ENCODE measurements at places on chromosomes 3 and 15. TPM values are rescaled to one million over a fixed set of nuclear protein-coding genes. Genes with fewer than 3 reads are reported as not detected.

IQCH gene
- 7.7 TPM for polyA plus RNA-seq

DNA sequence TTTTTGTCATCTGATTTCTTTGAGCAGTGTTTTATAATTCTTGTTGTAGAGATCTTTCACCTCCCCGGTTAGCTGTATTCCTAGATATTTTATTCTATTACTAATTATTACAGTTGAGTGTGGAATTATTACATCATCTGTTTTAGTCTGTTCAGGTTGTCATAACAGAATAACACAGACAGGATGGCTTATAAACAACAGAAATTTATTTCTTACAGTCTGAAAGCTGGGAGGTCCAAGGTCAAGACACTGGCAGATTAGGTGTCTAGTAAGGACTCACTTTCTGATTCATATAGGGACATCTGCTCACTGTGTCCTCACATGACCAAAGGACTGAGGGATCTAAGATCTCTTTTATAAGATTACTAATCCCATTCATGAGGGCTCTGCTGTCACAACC, 121.3 kb upstream of the THBS1 start:
- no peak for DNase-seq

DNA sequence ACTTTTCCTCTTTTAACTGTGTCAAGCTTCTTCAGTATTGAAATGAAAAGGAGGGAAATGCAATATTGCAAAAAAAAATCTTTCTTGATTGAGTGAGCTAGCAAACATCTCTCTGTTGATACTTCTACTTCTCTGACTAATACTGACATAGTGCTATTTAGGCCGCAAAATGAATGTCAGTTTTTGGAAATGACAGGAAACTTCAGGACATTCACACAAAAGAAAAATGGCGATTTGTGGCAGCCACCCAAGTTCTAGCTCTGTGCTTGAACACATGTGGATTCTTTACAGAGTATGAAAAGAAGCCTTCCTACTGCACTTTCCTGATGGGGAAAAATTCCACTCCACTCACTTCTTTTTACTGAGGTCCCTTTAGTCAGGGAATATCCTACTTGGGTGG, 486.8 kb upstream of the ALCAM start:
- DNase-seq: no peak

DNA sequence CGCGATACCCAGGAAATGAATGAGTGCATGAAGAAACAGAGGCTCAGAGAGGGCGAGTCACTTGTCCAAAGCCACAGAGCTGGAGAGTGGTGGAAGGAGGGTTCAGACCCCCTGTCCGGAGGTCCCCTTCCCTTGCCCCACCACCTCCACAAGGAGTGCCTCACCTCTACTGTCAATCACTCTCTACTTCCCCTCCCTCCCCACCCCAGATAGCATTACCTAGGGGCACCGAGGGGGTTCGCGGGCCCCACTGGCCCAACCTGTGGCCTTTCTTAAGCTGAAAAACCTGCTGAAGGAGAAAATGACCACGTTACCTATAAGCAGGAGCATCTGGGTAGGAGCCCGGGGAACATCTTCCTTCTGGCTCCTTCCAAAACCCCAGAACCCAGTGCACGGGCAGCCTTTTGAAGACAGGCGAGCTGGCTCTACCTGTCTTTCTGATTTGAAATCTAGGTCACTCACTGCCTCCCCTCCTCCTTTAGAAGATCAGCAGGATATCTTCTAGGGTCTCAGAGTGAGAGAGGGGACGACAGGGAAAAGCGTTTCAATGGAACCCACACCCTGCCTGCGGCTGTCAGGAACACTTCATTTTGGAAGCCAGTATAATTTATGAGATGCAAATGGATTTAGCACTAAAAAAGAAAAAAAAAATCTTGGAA, 89.9 kb upstream of the MEF2A start:
- no peak for DNase-seq

DNA sequence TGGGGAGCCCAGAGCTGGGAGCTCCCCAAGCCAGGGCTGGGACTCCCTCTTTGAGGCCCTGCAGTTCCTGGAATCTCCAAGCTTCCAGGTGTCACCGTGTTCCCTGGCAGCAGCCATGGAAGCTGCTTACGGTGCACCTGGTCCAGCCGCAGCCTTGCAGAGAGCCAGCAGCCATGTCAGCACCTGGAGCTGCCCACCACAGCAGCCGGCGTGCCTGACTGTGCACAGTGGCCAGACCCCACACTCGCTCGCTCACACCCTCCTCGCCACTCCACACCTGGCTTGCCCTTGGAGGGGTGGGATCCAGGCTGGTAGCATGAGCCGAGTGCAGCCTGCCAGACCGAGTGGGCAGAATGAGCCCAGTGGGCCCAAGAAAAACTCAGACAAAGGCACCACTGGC, 14.8 kb upstream of the HTR3E start:
- no peak for DNase-seq

VPS8 gene
- 52.4 TPM for polyA plus RNA-seq

DNA sequence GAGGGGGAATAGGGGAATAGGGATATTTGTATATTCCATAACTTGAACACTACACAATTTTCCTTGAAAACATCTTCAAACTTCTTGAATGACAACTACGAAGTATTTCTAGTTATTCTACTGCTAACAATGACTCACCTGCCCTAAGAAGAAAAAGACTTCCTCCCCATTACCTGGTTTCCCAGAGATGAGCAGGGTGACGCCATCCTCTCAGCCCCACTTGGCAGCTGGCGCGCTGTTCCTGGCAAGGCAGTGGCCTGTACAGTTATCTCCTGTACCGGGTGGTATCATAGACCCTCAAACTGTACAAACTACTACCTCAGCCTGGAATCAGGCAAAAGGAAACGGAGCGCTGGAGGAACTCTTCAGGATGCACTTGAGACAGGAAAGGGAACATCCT, 10.4 kb downstream of the WDR82 start:
- no peak for DNase-seq

LYZL4 gene
- polyA plus RNA-seq: not detected

Measured in renal pelvis (tissue), 12 donors.